ENCODE measurements at places on chromosomes 3 and 15. TPM values are rescaled to one million over a fixed set of nuclear protein-coding genes. Genes with fewer than 3 reads are reported as not detected.
A peak's percentile ranks its signal among the peaks of the same experiment; 100 is the strongest.

CXCR6 gene
- not detected for polyA plus RNA-seq

DNA sequence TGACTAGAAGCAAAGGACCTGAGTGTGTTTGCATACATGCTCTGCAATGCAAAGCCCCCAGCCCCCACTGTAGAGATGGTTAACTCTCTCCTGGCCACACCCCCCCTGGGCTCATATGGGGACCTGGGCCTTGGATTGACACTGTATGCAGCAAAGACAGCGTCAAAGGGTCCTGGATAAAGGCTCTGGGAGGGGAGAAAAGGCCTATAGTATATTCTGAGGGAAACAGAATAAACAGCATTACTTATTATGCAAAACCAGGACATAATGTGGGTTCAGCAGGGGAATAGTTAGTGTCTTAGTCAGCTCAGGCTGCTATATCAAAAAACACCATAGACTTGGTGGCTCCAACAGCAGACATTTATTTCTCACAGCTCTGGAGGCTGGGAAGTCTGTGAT is 158.7 kb downstream of the APBA2 start:
- DNase-seq: peak; percentile 37

TAGLN3 gene
- 24.2 TPM for polyA plus RNA-seq

GRCh38 chr3:126100269-126100633 is 16.3 kb upstream of the SLC41A3 start:
- no peak for DNase-seq

EBLN2 gene
- polyA plus RNA-seq: 1.4 TPM

DNA sequence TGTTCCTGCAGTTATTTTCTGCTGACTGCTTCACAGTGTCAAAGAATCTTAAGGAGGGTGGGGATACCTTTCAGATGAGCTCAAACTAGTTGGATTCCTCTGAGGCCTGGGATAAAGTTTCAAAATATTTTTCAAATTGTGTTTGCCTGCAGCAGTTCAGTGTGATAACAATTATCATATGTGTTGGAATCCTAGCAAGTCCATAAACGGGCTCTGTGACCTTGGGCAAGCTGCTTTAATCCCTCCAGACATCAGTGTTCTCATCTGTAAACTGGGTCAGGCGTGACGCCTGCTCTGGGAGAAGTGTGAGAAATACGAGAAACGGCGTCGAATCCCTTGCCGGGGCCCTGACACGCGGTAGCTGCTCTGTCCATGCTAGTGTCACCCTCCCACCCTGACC is 153.5 kb downstream of the UACA start:
- DNase-seq: no peak

- DNase-seq: no peak
Observed at GRCh38 chr3:21778715-21779114, 27.7 kb upstream of the ZNF385D start.

ATP13A5 gene
- not detected for polyA plus RNA-seq

BLOC1S6 gene
- 14.1 TPM for polyA plus RNA-seq

DNA sequence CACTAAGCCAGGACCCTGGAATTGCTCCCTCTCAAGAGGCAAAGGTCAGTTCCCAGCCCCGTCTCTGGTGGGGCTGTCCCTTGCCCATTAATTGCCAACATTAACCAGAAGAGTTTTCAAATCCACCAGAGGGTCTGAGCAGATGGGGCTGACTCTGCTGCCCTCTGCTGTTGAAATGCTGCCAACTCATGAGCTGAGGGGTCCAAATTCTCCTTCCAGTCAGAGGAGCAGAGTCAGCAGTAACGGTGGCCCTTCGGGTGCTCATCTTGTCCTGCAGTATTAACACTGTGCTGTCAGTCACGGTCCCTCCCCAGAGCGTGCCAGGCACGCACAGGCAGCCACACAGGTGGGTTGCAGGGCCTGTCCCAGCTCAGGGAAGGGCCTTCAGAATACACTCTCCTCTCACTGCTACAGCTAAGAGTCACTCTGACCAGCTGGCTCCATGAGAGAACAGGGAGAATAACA is 10.7 kb upstream of the SPTBN5 start:
- peak; percentile 89 for DNase-seq

ALDH1L1 gene
- polyA plus RNA-seq: not detected
